Left cardiac atrium (tissue), 4 donors: ENCODE measurements at places on chromosomes 12 and 14. TPM values are rescaled to one million over a fixed set of nuclear protein-coding genes. Genes with fewer than 3 reads are reported as not detected.

DNA sequence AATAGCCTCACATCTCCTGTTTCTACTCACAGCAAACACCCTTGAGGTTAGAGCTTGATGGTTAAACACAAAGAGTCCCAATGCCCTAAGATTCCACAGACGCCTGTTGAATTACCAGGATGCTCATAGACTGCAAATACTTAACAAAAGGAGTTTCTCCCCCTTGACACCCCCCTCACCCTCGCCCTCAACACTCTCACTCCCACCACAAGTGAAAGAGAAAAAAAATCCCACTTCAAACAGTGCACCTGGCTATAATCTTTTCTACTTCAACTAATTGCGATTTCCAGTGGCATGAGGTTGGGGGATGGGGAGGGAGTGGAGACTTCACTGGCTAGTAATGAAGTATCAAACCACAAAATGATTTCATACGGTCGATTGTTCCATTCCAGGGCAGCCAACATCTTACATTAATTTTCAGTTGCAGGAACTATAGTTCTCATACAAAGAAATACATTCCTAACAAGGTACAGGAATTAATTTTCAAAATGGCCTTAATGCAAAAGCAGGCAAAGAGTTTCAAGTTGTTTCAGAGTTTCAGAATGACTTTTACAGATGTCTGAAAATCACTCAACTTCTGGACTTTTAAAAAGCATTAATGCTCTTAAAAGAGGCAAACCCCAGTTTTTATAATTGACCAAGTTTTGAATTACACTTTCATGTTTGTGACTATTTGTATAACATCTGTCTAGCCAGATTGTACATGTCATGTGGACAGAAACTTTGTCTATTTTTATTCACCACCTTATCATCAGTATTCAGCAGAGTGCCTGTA, 390.7 kb downstream of the C12orf75 start:
- DNase-seq = no peak

- DNase-seq = no peak
Measured at GRCh38 chr14:32611752-32612151, 282.7 kb downstream of the AKAP6 start.

DNA sequence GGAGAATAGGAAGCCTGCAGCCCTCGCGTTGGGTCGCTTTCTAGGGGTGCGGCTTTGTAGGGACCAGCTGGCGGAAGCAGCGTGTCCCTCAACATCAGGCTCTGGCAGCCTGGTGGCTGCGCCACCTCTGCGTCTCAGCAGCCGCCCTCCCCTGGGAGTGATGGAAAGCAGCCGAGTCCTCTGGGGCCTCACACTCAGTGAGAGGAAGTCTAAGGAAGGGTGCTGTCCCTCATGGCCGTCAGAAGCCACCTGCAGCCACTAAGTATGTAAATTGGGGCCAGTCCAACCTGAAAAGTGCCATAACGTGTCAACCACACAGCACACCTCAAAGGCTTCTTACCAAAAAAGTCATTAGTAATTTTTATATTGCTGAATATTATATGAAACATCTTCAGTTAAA, 80.3 kb downstream of the WDR20 start:
- DNase-seq = no peak

DNA sequence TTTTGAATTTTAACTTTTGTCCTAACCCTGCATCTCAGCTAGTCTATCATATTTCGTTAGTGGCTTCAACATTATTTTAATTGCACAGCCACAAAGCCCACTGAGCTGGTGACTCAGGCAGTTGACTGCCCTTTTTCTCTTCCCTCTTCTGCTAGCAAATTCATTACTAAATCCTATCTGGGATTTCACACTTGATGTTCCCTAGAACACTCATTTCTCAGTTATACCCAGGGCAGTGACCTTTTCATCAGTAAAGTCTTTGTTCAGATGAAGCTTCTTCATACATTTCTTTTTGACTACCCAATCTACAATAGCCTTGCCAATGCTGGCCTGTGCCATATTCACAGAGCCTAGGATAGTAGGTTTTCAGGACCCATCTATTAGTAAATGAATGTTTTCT, 107.0 kb downstream of the ATXN7L3B start:
- no peak for DNase-seq

DNA sequence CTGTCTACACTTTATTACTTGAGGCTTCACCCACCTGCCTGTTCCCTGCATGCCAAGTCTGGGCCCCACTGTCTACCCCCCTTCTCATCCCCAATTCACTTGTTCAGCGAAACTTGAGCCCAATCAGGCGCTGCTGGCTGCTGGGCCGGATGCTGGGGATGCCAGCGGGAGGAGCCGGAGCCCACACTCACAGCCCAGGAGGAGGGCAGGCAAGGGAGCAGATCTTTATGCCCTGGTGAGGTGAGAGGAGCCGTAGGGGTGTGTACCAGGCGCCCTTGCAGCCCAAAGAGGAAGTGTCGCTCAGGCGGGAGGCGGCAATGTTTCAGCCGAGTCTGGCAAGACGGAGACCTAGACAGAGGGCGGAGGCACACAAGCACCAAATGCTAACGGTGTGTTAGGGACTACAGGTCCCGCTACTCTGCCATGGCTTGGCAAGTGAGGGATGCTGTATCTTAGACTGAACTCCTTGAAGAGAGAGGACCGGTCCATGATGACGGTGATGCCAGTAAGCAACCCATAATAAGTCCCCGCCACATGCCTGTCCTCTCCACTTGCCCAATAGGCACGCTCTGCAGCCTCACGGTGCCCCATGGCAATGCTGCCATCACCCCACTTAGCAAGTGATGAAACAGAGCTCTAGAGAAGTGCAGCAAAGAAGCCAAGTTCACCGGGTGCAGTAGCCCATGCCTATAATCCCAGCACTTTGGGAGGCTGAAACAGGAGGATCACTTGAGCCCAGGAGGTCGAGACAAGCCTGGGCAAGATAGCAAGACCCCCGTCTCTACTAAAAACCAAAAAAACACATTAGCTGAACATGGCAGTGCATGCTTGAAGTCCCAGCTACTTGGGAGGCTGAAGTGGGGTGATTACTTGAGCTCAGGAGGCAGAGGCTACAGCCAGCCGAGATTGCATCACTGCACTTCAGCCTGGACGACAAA, 41.6 kb downstream of the LRRC74A start:
- no peak for DNase-seq

DNA sequence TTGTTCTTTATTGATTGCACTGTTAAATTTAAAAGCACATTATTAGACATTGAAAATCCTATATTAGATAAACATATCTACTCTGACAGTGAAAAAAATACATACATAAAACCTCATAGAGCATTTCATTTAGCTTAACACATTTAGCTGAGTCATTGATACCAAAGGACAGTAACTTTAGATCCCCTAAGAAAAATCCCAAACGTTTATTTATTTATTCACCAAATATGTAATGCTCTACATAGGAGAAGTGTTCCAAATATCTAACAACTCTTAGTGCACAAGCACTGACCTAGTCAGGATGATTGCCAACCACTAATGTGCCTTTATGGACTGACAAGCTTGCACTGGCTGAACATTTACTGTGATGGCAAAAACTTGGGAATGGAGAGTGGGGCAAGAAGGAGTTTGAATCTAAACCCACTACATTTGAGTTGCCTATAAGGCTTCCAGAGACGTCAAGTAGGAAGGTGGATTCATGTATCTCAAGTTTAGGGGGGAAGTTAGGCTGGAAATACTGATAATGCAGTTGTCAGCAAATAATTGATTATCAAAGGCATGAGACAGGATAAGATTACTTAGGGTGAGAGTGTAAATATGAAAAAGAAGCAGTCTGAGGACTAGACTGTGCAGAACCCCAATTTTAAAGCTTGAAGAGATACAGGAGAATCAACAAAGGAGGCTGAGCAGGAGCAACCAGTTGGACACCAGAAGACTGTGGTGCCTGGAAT, 156.4 kb downstream of the PLCZ1 start:
- DNase-seq = no peak

- DNase-seq = no peak
Measured at GRCh38 chr12:21694660-21695059, 37.0 kb upstream of the LDHB start.

- DNase-seq = peak; percentile 39
Measured at GRCh38 chr12:6452245-6452943, 552 bp downstream of the TAPBPL start.

DNA sequence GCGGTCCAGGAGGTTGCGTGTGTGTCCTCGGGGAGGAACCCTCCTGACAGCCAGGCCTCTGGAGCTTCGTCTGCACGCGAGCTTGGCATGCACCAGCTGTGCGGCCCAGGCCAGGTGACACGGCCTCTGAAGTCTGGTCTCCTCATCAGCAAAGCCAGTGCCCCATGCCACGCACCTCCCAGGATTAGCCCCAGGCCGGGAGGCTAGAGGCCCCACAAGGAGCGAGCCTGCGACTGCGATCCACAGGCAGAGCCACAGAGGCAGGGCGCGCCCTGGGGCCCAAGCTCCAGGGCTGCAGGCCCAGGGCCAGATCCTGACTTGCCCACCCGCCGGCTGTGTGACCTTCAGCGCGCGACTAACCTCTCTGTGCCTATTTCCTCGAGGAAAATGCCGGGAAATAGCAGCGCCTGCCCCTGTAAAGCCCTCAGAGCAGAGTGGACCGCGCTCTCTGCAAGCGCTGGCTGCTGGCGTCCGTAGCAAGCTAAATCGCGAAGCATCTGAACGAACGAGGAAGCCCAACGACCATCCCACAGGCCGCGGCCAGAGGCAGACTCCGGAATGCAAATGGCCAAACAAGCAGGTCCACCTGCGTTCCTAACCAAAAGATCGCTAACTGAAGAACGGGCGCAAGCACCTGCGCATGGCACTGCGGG, 492 bp upstream of the BTBD6 start:
- DNase-seq = no peak

DNA sequence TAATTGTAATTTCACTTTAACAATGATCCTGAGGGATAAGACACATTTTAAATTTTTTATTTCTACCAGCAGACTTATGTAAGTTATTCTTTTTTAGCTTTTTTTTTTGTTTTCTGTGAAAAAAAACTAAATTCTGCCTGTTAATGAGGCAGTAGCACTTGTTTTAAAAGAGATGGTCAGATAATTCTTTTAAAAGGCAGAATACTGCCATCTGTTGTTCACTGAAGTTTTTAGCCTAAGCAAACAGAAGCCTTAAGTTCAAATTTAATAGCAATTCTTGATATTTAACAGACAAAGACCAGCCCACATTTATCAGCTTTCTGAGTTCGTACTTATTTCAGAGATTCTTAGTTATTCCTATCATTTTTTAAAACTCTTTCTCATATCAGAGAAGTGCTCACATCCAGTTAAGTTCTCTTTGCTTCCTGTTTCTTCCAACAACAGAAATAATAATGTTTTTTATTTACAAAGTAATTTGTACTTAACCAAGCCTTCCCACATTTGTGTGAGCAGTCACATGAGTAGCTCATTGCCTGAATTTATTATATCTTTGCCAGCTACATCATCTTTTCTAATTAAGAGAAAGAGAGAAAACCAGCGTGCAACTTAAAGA, 93.4 kb upstream of the SLCO1C1 start:
- DNase-seq = no peak

- no peak for DNase-seq
Measured at GRCh38 chr14:23548351-23549318, 2.9 kb downstream of the ZFHX2 start.

GRCh38 chr12:93243689-93244513, 133.8 kb upstream of the NUDT4 start:
- DNase-seq = no peak

DNA sequence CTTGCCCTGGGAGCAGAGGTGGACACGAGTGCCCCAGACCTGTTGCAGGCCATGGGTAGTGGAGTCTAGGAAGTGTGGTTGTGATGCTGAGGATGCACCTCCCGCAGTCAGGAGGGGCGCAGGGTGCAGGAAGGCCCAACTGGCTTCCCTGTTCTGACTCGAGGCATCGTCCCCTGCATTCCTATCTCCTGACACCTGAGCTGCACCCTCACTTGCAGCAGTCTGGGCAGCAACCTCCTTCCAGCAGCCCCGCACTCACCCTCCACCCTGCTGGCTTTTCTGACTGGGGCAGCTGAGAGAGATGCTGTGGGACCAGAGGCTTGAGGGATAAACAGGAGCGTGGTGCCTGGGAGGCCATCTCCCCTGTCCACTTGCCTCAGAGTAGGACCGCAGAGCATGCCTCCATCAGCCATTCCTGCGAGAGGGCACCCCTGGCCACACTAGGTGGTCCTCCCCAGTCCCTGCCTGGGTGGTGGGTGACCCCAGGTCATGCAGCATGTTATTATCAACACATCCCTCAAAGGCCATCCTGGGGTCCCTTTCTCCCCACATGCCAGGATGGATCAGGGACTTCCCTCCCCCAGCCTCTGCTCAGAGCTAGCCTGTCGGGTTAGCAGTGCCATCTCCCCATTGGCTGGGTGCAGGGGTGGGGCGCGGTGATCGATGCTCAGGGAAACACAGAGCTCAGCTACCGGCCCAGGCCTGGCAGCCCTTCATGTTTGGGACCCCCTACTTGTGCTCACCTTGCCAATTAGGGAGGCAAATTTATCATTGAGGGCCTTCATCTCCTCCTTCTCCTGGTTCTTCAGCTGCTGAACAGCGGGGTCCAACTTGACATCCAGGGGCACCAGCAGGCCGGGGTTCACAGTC, 719 bp downstream of the KRT80 start:
- no peak for DNase-seq

- DNase-seq = no peak
Measured at GRCh38 chr12:112430929-112431328, 12.2 kb downstream of the PTPN11 start.

GRCh38 chr12:128830505-128830893, 6.7 kb upstream of the SLC15A4 start:
- no peak for DNase-seq

DNA sequence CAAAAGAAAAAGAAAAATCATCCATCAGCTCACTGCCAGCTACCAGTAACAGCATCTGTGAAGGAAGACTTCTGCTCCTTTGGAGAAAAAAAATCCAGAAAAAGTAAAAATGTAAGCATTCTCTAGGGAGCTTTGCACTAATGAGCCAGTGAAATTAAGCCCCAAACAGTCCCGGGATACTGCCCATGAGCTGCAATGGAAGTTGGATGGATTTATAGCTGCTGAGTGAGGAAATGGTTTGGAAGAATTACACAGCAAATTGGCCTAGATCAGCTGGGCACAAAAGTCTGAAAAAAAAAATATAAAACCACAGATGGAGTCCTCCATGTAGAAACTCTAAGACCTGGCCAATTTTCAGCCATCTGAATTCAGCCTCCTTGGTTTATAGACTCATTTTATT, 462.9 kb upstream of the USP15 start:
- no peak for DNase-seq

SAMD15 gene
- total RNA-seq = 0.52 TPM

TAS2R7 gene
- total RNA-seq = not detected

BICDL1 gene
- 13.4 TPM for total RNA-seq

DNAJC22 gene
- 0.68 TPM for total RNA-seq

SLC17A8 gene
- not detected for total RNA-seq
